ENCODE measurements at places on chromosomes 6 and 20.

GRCh38 chr6:56091159-56091869, 156.1 kb downstream of the COL21A1 start:
- DNase-seq: no peak

DNA sequence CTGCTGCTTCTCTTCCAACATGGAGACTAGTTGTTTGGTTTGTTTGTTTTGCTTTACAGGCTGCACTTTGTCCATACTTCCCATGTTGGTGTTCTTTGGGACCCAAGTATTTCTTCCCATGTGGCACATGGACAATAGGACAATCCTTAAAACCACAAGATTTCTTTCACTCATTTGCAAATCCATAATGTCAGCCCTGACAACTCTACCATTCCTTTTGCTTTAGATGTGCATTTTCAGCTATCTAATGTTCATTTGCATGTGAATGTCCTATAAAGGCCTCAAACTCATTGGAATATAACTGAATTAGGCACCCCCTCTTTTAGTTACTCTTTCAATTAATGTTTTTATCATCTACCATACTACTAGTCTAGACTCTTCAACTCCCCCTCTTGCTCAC, 16.7 kb downstream of the THEMIS start:
- no peak for DNase-seq

GRCh38 chr20:25860531-25861150, 164.0 kb upstream of the ZNF337 start:
- DNase-seq: no peak

- DNase-seq: no peak
Measured at GRCh38 chr20:1707588-1708449, 50.2 kb upstream of the SIRPG start.

GRCh38 chr6:149484733-149485700, at the start of gene ZC3H12D:
TSS of gene ZC3H12D (minus strand) at chr6:149485014. CDS start at chr6:149474543, 10,471 bp downstream.
- peak; percentile 92 for DNase-seq

GRCh38 chr20:62838128-62838891, 21.5 kb downstream of the COL9A3 start:
- no peak for DNase-seq

DNA sequence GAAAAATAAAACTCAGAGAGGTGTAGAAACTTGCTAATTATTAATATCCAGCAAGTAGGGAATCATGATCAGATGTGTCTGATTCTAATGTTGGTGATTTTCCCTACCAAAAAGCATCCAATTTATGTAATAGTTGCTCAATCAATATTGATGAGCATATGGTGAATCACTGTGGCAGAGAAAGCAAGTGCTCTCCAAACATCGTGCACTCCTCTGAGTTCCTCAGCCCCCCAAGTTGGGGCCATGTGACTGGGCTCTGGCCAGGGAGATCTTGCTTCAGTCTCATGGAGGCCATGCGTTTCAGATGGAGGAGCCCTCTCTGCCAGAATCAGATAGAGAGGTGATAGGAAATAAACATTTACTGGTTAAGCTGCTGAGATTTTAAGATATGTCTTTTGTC, 133.2 kb upstream of the LY86 start:
- DNase-seq: no peak

DNA sequence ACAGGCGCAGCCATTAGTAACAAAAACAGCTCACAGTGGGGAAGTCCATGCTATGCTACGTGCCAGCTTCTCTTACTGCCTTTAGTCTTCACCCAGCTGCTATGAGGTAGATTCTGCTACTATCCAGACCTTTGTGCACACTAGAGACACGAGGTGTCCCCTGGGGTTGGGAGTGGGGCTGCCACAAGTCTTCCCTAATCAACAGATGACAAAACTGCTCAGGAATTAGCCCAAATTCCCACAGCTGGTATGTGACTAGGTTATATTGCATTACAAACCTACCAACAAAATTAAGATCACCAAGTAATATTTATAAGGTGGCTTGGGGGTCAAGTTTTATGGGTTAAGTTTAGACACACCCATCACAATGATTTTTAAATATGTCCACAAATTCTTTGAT, 63.3 kb downstream of the PSMB1 start:
- no peak for DNase-seq

GRCh38 chr6:146962329-146962728, 241.9 kb upstream of the STXBP5 start:
- DNase-seq: no peak

- no peak for DNase-seq
Measured at GRCh38 chr20:21618759-21619416, 86.6 kb upstream of the PAX1 start.

DNA sequence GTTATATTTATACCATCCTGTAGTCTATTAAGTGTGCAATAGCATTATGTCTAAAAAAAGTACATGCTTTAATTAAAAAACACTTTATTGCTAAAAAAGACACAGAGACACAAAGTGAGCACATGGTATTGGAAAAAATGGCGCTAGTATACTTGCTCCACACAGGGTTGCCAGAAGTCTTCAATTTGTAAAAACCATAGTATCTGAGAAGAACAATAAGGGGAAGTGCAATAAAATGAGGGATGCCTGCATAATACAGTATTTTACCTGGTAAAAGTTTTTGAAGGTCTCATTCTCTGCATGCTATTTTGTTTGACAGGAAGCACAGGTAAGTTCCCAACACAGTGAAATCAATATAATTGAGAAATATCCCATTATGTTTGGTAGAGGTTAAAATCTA, 1.6 kb downstream of the NOX3 start:
- no peak for DNase-seq

- DNase-seq: no peak
Measured at GRCh38 chr20:12229891-12230290, 312.2 kb downstream of the BTBD3 start.

DNA sequence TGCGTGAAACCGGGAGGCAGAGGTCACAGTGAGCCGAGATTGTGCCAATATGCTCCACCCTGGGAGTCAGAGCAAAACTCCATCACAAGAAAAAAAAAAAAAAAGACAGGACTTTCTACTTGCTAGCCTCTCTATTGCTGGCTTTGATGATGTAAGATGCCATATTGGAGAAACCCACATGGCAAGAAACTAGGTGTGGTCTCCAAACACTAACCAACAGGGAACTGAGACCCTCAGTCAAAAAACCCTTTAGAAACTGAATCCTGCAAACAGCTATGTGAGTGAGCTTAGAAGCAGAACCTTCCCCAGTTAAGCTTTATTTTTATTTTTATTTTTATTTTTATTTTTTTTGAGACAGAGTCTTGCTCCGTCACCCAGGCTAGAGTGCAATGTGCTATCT, 18.4 kb upstream of the ZBTB22 start:
- DNase-seq: no peak

GRCh38 chr6:72552938-72553337, 68.9 kb upstream of the KCNQ5 start:
- no peak for DNase-seq

GRCh38 chr6:13486679-13487121, 700 bp downstream of the GFOD1 start:
- peak; percentile 58 for DNase-seq

GRCh38 chr6:133456439-133456838, 215.3 kb downstream of the EYA4 start:
- no peak for DNase-seq

- no peak for DNase-seq
Measured at GRCh38 chr6:52953911-52954839, 40.9 kb downstream of the GSTA4 start.

- no peak for DNase-seq
Measured at GRCh38 chr6:18386298-18386976, 713 bp upstream of the RNF144B start.

DNA sequence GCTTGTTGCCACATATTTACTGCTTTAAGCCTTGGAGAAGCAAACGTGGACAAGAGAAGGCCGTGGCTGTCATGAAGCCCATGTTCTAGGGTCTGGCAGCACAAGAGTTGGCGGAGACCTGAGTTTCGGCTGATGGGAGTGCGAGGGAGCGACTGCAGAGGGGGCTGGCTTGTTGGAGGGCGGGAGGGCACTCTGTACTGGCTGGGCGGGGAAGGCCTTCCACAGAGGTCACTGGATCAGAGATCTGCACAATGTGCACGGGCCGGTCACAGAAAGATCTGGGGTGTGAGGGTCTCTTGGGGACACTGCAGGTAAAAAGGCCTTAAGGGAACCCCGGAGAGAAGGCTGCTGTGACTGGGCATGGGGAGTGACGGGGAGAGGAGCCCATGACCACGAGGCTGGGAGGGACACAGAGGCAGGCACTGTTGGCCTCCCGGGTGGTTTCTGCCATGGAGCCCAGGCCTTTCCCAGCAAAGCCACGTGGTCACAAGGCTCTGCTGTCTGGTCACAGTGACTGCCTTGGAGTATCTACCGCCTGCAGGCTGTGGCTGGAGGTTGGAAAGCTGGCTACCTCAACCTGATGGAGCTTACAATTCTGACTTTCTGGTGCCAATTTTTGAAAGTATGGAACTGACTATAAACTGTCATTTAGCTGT, 23.8 kb downstream of the FOXC1 start:
- no peak for DNase-seq

DNA sequence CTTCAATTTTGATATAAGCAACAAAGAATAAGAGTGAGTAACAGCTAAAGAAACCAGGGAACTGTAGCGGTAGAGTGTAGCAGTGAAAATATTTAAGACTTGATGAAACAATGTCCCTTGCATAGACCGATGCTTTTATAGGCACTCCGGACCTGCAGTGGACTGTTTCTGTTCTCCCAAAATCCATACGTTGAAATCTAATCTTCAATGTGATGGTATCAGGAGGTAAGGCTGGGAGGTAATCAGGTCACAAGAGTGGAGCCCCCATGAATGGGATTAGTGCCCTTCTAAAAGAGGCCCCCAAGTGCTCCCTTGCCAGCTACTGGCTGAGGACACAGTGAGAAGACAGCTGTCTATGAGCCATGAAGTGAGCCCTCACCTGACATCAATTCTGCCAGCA, 260.4 kb downstream of the ADGB start:
- no peak for DNase-seq

DNA sequence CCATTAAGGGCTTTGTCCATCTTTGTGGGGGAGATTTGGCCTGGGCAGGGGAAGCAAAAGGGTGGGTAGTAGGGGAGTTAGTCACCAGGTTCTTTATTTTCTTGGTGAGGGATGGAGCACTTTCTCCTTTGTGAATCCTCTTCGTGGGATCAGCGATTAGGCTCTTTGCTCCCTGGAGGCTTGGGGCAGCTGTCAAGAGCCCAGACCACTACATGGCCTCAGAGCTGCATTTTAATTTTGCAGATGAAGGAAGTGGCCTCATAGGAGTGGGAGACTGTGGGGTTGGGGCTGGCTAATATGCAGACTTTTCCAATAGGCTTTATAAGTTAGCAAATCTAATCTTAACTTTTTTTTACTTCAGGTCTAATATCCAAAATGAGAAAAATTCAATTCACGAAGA, 168.1 kb upstream of the DEFB112 start:
- DNase-seq: no peak

DNA sequence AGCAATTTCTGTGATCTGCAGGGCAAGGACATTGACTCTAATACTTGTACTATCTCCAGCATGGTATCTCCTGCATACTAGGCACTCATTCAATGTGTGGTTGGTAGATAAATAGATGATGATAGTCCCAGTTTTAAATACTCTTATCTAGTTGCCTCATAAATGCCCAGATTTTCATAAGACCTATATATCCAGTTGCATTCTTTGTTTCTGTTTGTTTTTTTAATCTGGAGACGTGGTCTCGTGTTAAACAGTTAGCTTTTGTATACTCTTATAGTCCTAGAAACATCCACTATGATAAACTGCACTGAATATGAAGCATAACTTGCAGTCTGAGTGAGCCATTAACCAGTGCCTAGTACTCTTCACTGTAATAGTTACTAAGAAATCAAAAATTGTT, 35.5 kb upstream of the SUMO4 start:
- DNase-seq: no peak

DNA sequence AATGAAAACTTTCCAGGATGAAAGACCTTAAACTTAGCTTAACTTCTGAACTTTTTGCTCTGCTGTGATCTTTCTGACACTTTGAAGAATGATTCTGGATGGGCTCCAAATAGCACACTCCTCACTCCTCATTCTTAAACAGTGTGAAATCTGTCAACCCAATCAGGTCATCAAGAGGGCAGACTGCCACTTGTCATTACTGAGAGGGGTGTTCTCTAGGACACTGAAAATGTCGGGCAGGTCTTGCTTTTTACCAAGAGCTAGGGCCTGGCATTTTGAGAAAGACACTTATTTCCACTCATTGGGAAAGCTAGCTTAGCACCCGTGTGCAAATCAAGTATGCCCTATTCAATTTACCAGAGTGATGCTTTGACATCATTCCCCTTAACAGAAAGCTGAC, 122.2 kb downstream of the MTFR2 start:
- no peak for DNase-seq

GRCh38 chr6:35146453-35146852, 5.3 kb upstream of the TCP11 start:
- DNase-seq: peak; percentile 13

DNA sequence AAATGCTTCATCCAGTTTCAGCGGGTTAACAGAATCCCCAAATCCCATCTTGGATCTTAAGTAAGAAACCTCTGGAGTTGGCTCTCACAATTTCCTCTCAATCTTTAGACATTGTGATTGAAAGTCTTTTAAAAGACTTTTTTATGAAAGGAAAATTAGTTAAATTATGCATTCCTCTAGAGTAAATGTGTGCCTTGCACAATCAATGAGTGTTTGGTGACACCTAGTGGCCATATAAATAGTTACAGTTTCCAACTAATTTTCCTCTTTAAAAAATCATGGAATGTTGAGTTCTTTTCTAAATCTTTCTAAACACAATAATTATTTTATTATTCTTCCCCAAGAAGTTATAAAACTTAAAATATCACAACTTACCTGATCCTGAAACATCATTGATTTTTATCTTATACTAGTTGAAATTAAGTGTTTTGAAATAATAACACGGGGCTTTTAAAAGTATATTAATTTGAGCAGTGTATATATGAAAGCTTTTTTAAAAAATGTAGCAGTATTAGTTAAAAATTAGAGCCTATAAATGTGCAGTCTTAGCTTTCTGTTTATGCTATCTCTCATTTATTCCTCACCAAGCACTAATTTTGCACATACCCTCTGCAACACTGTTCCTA, 66.4 kb downstream of the PKHD1 start:
- peak; percentile 25 for DNase-seq

- peak; percentile 45 for DNase-seq
Measured at GRCh38 chr6:4059115-4059777, 19.7 kb downstream of the FAM217A start.

DNA sequence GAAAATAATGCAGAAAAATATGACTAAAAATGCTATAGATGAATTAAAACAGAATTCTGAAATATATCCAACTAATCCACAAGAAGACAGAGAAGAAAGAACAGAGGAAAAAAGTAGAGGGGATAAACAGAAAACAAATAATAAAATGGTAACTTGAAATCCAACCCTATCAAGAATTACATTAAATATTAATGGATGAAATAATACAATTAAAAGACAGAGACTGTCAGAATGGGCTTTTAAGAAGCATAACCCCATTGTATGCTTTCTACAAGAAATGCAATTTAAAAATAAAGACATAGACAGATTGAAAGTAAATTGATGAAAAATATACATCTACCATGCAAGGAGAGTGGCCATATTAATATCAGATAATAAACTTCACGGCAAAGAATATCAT, 15.4 kb downstream of the NHLRC1 start:
- DNase-seq: no peak

Measured in CD4-positive, alpha-beta T cell treated with Interleukin-17A for 1 hour (primary cell).